ENCODE measurements at places on chromosomes 3 and 15. TPM values are rescaled to one million over a fixed set of nuclear protein-coding genes. Genes with fewer than 3 reads are reported as not detected.

DNA sequence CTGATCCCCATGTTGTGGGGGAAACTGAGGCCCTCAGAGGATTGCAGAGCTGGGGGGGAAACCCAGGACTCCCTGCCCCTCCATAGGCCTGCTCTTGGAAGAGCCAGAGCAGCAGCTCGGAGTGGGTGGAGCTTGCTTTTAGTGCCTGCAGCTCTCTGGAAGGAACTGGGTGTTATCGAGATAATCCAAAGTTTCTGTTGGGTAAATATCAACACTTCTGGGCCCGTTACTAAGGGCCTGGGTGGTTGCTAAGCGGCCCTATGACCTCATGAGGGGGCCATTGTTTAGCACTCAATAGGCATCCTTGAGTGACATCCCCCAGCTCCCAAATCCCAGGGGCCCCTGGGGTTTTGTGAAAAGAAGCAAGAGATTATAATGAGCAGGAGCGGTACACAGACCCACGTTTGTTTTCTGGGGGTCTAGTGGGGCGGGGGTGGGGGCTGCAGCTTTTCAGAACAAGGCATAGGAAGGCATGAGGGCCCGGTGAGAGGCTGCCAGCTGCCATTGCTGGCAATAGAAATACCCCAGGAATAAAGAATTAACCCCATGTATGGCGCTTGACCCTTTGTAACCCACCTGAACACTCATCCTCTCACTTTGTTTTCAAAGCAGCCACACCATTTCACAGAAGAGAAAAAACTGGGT lies 48.3 kb upstream of the ATP2B2 start:
- peaks cover 12% of the 10 kb centered on the region for H3K4me1 ChIP-seq
- no peaks in the 10 kb centered on the region for H3K27me3 ChIP-seq

GRCh38 chr15:61644550-61644949 lies 415.4 kb upstream of the RORA start:
- no peaks in the 10 kb centered on the region for H3K4me1 ChIP-seq
- DNase-seq = no peak
- peaks cover 9% of the 10 kb centered on the region for H3K27me3 ChIP-seq

DNA sequence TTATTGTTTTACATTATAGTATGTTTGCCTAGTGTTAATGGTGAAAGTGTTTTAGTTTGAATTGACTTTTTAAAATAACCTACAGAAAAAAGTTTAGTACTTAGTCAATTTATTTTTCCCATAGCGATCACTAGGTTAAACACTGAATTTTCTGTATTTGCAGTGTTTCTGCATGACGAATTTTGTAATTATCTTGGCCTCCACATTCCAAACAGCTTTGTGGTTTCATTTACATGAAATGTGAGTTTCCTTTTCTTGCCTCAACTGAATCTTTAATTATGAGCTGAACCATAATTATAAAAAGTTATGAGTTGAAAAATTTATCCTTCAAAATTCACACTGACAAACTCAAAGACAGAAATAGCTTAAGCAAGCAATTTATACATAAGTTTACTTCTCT lies 235.5 kb downstream of the CTNNB1 start:
- H3K27me3 ChIP-seq = no peaks in the 10 kb centered on the region
- DNase-seq = no peak
- no peak overlapping the region for H3K27ac ChIP-seq
- H3K4me1 ChIP-seq = no peaks in the 10 kb centered on the region
- H3K36me3 ChIP-seq = no peaks in the 10 kb centered on the region

DNA sequence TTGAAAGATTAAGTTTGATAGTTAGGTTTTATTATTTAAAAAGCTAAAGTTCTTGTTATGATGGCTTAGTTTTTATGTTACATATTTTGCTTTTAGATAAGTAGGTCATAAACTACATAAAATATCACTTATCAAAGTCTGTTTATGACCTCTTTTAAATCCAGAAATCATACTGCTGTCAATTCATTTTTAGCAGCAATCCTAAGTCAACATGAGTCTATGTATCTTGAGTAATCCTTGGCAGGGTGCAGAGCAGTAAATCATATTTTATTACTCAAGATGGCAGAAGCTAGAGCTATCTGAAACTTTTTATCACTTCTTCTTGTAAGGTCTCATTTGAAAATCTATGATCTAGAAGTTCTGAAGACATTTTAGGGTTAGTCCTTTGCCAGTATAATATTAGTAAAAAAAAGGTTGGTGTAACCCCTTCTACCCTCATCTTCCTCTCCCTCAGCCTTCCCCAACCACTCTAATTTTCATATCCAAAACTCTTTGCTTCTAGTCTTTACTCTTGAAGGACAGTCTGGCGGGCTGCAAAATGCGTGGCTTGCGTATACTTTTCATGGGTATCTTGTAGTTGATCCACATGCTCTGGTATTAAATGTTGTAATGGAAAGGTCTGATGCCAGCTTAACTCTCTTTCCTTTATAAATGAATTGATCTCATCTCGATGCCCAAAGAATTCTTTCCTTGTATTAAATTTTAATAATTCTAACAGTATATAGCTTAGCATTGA lies 134.0 kb upstream of the THRB start:
- H3K4me1 ChIP-seq = no peaks in the 10 kb centered on the region
- no peaks in the 10 kb centered on the region for H3K36me3 ChIP-seq
- DNase-seq = no peak
- H3K4me3 ChIP-seq = no peak overlapping the region
- no peaks in the 10 kb centered on the region for H3K27me3 ChIP-seq
- no peak overlapping the region for H3K27ac ChIP-seq

The GHSR gene
- not detected for total RNA-seq

The DOCK3 gene
- total RNA-seq = 0.33 TPM

GRCh38 chr3:94862703-94863102 lies 799.8 kb downstream of the NSUN3 start:
- no peak overlapping the region for H3K27ac ChIP-seq
- no peaks in the 10 kb centered on the region for H3K36me3 ChIP-seq
- DNase-seq = no peak
- no peaks in the 10 kb centered on the region for H3K27me3 ChIP-seq

The HHLA2 gene
- total RNA-seq = not detected

The MYLK gene
- 194 TPM for total RNA-seq

GRCh38 chr15:41885321-41885720 lies 8.5 kb downstream of the SPTBN5 start:
- peaks cover 26% of the 10 kb centered on the region for H3K27me3 ChIP-seq
- no peak overlapping the region for H3K4me3 ChIP-seq
- H3K27ac ChIP-seq = no peak overlapping the region
- no peaks in the 10 kb centered on the region for H3K36me3 ChIP-seq

The PYGO1 gene
- total RNA-seq = 0.77 TPM

DNA sequence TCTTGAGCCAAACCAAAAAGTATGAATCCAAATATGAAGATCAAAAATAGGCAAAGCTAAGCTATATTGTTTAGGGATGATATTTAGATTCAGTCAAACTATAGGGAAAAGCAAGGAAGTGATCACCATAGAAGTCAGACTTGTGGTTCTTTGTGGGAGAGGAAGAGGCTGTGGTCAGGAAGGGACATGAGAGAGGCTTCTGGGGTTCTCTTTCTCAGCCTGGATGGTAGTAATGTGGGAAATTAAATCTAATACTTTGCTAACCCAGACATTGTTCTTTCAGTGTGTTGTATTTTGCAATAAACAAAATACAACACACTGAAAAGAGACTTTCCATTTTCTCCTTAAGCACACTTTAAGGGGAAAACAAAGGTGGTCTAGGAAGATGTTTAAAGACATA lies 3.1 kb downstream of the CX3CR1 start:
- no peaks in the 10 kb centered on the region for H3K36me3 ChIP-seq
- DNase-seq = no peak
- H3K4me1 ChIP-seq = peaks cover under 1% of the 10 kb centered on the region

DNA sequence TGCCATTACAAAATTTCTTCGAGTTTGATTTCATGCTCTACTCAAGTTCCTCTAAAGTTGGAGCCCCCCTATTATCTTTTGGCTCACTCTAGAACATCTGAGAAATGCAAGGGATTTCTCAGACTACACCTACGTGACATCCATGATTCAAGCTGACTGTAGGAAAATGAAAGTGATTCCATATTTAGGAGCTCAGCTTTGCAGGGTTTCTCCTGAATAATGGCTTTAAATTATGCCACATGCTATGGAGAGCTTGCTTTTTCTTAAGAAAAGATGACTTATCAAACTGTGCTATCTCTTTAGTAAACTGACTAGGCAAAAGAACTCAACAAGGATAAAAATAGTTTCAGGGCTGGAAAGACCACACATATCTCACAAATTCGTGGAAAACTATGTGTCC lies 292.1 kb downstream of the LSAMP start:
- H3K27me3 ChIP-seq = no peaks in the 10 kb centered on the region
- H3K27ac ChIP-seq = no peak overlapping the region
- no peak overlapping the region for H3K4me3 ChIP-seq
- no peak for DNase-seq
- H3K36me3 ChIP-seq = no peaks in the 10 kb centered on the region
- no peaks in the 10 kb centered on the region for H3K4me1 ChIP-seq

The GOLGA8B gene
- total RNA-seq = 76.5 TPM

GRCh38 chr3:70264122-70264780 lies 48.2 kb downstream of the MDFIC2 start:
- no peak overlapping the region for H3K27ac ChIP-seq
- no peak for DNase-seq
- no peaks in the 10 kb centered on the region for H3K27me3 ChIP-seq
- H3K36me3 ChIP-seq = no peaks in the 10 kb centered on the region
- no peak overlapping the region for H3K4me3 ChIP-seq

DNA sequence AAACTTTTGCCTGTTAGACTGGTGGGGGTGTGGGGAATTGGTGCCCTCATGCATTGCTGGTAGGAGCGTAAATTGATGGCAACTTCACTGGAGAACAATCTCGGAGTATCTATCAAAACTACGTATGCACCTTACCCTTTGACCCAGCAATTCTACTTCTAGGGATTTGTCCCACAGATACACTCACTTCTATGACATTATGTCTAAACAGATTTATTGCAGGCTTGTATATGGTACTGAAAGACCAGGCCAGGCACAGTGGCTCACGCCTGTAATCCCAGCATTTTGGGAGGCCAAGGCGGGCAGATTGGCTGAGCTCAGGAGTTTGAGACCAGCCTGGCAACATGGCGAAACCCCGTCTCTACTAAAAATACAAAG lies 30.3 kb downstream of the PPCDC start:
- no peak overlapping the region for H3K27ac ChIP-seq
- no peak overlapping the region for H3K4me3 ChIP-seq
- no peaks in the 10 kb centered on the region for H3K27me3 ChIP-seq
- DNase-seq = no peak
